Neural progenitor cell (in vitro differentiated cells): ENCODE measurements at places on chromosomes 11 and 22. TPM values are rescaled to one million over a fixed set of nuclear protein-coding genes. Genes with fewer than 3 reads are reported as not detected.

- H3K4me1 ChIP-seq = peaks cover 32% of the 10 kb centered on the region
- no peaks in the 10 kb centered on the region for H3K27me3 ChIP-seq
- H3K4me3 ChIP-seq = no peak within 1 kb of the TSS
- no peak for DNase-seq
- peak within 1 kb of the TSS; percentile 61 for H3K27ac ChIP-seq
Observed at GRCh38 chr11:33891714-33892327, at the start of gene LMO2. TSS of gene LMO2 (minus strand) at chr11:33892076. CDS start at chr11:33869716, 22,360 bp downstream.

DNA sequence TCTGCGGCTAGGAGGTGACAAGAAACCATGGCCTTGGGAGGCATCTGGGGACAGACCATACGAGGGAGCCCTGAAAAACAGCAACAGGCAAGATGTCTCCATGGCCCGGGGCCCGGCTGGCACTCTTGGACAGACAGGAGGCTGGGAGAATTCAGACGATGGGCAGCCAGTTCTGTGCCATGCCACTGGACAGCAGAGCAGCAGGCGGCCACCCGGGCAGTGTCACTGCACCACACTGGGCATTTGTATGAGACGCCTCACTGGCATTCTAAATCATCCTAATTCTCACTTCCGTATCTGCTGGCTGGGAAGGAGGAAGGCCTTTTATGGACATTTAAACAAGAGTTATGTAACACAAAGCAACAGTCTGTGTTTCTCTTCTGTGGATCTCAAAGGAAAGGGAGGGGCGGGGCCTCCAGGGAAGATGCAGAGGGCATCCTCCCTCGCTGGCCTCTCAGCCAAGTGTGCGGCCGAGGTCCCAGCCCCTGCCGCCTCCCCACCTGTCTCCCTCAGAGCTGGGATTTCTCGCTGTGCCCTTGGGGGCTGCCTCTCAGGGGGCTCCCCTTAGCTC lies 350.3 kb downstream of the SHANK2 start:
- peaks cover 31% of the 10 kb centered on the region for H3K4me1 ChIP-seq
- H3K36me3 ChIP-seq = no peaks in the 10 kb centered on the region
- no peak overlapping the region for H3K4me3 ChIP-seq
- no peak overlapping the region for H3K27ac ChIP-seq
- DNase-seq = no peak

Gene NPTXR
- total RNA-seq = 0.99 and 2.5 TPM in 2 replicates

Gene BATF2
- 0.28 TPM in 1 of 2 replicates, not detected in the other for total RNA-seq

DNA sequence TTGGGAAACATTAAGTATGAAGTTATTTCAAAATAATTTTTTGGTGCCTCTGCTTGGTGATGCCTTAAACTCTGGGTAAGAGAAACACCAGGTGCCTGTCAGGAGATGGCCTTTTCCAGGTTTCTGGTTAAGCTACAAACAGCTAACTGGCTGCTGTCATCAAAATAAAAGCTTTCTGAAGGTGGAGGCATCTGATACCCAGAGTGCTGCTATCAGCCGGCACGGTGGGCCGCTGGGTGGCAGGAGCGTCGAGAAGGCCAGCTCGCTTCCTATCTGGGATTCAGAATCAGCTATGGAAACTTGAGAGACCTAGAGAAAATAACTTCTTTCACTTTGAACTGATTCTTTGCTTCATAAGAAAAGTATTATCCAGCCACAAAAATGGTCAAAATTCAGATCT lies 80.8 kb upstream of the PITPNB start:
- no peak overlapping the region for H3K4me3 ChIP-seq
- no peak overlapping the region for H3K27ac ChIP-seq
- H3K27me3 ChIP-seq = no peaks in the 10 kb centered on the region
- no peaks in the 10 kb centered on the region for H3K4me1 ChIP-seq

DNA sequence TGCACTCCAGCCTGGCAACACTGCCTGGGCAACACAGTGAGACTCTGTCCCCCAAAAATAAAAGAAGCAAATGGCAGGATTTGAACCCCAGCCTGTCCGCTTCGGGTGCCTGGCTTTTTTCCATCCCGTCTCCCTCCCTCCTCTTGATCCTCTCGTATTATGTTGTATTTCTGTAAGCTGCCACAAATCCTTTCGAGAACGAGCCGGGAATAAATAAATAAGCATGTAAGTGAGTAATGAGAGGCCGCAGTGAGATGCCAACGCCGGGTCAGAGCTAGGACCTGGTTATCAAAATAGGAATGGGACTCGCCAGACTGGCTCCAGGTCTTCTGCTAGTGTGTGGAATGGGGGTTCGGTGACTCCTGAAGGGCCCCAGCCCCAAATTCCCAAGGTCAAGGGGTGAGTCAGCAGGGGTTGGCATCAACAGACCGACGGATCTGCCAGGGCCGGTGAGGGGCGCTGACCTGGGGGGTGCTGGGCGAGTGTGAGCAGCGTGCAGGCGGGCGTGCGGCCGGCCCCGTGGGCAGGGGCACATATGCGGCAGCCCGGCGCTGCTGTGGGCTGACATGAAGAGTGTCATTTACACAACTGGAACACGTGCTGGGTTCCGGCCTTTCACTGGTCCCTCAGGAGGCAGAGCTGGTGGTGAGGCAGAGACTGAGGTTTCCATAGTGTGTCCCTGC lies 47.8 kb downstream of the FLRT1 start:
- H3K27me3 ChIP-seq = peaks cover 15% of the 10 kb centered on the region
- peaks cover 10% of the 10 kb centered on the region for H3K4me1 ChIP-seq
- no peak overlapping the region for H3K4me3 ChIP-seq

Gene C11orf86
- total RNA-seq = not detected in 2 replicates

Gene CCDC87
- total RNA-seq = 0.22 and 1.2 TPM in 2 replicates

GRCh38 chr11:10824888-10825287 lies 16.2 kb upstream of the EIF4G2 start:
- no peak for DNase-seq
- H3K4me3 ChIP-seq = no peak overlapping the region
- H3K36me3 ChIP-seq = no peaks in the 10 kb centered on the region
- H3K4me1 ChIP-seq = no peaks in the 10 kb centered on the region
- no peaks in the 10 kb centered on the region for H3K27me3 ChIP-seq

Gene FDXACB1
- 4.0 and 6.0 TPM in 2 replicates for total RNA-seq

GRCh38 chr22:40728731-40729189 lies 49.5 kb downstream of the MCHR1 start:
- H3K36me3 ChIP-seq = no peaks in the 10 kb centered on the region
- H3K4me1 ChIP-seq = peaks cover 15% of the 10 kb centered on the region
- no peaks in the 10 kb centered on the region for H3K27me3 ChIP-seq
- no peak overlapping the region for H3K4me3 ChIP-seq
- no peak for DNase-seq
- no peak overlapping the region for H3K27ac ChIP-seq

Gene OR8J1
- total RNA-seq = not detected in 2 replicates

- peaks cover 4% of the 10 kb centered on the region for H3K4me1 ChIP-seq
- H3K27ac ChIP-seq = no peak overlapping the region
- DNase-seq = no peak
- no peaks in the 10 kb centered on the region for H3K27me3 ChIP-seq
- no peak overlapping the region for H3K4me3 ChIP-seq
Observed at GRCh38 chr11:75163921-75164849, 13.3 kb downstream of the SLCO2B1 start.

Gene CALCA
- not detected in 2 replicates for total RNA-seq

Gene DENND6B
- 1.0 and 7.8 TPM in 2 replicates for total RNA-seq

Gene ANKK1
- total RNA-seq = 0.22 TPM in 1 of 2 replicates, not detected in the other

Gene C22orf31
- not detected in 2 replicates for total RNA-seq

Gene SNX32
- total RNA-seq = 1.4 and 3.0 TPM in 2 replicates

GRCh38 chr11:2386591-2386990 lies 9.5 kb downstream of the CD81 start:
- H3K27ac ChIP-seq = peak overlapping the region; percentile 53
- H3K4me1 ChIP-seq = peaks cover 13% of the 10 kb centered on the region
- H3K36me3 ChIP-seq = no peaks in the 10 kb centered on the region
- DNase-seq = no peak
- no peaks in the 10 kb centered on the region for H3K27me3 ChIP-seq
- no peak overlapping the region for H3K4me3 ChIP-seq

GRCh38 chr11:12242966-12243365 lies 132.6 kb downstream of the MICAL2 start:
- no peaks in the 10 kb centered on the region for H3K27me3 ChIP-seq
- H3K4me3 ChIP-seq = no peak overlapping the region
- no peak overlapping the region for H3K27ac ChIP-seq
- H3K36me3 ChIP-seq = no peaks in the 10 kb centered on the region
- no peak for DNase-seq

- DNase-seq = peak; percentile 82
- H3K4me3 ChIP-seq = no peak overlapping the region
- peaks cover 65% of the 10 kb centered on the region for H3K4me1 ChIP-seq
- no peaks in the 10 kb centered on the region for H3K27me3 ChIP-seq
- H3K36me3 ChIP-seq = no peaks in the 10 kb centered on the region
Observed at GRCh38 chr11:86676533-86677154, 4.2 kb upstream of the ME3 start.

GRCh38 chr11:46363031-46363407 lies 15.8 kb downstream of the DGKZ start:
- H3K4me3 ChIP-seq = no peak overlapping the region
- no peak for DNase-seq
- H3K36me3 ChIP-seq = no peaks in the 10 kb centered on the region
- H3K27ac ChIP-seq = no peak overlapping the region
- H3K4me1 ChIP-seq = peaks cover 34% of the 10 kb centered on the region
